ENCODE measurements at places on chromosomes 16 and 17.

DNA sequence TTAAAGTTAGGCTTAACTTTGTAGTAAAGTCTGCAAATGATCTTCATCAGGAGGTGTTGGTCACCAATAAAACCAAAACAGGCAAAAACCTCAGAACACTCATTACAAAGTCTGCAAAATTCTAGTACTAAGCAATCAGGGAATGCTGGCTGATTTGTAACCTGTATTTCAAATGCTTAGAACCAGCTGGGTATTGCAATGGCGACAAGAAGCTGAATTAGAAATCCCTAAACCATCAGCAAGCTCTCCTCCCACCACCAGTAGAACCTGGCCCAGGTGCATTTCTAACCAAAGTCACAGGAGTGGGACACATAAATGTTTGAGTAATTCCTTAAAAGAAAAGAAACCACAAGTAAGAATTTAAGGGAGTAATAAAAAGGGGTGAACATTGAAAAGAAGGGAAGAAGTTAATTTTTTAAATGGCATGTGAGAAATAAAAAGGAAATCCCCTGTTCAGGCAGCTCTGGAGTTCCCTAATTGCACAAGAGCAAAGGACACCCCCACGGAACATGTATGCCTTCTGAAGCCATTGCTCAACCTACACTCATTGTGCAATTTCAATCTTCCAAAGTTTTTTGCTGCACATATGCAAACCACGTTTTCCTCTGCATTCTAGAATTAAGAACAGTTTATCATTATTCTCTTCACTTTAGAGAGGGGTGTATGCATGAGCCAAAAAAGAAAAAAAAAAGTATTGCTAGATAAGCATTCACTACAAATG lies 102.9 kb downstream of the HIC1 start:
- DNase-seq = no peak

DNA sequence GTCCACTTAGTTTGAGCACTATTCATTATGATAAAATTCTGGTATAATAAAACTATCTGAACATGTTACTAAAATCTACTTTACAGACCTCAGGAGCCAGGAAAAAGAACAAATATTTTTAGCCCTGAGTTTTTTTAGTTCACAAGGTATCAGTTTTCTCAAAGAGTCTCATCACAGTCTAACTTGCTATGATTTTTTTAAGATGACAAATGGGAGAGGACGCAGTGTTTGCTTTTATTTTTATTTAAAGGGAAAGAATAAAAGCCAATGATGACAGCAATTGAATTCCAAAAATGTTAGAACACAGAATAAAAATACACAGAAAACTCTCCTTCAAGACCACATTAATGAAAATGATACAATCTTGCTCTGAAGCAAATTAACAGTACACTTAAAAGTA lies 7.4 kb downstream of the MED13 start:
- no peak for DNase-seq

GRCh38 chr17:14149751-14150150 lies 80.4 kb downstream of the COX10 start:
- no peak for DNase-seq

DNA sequence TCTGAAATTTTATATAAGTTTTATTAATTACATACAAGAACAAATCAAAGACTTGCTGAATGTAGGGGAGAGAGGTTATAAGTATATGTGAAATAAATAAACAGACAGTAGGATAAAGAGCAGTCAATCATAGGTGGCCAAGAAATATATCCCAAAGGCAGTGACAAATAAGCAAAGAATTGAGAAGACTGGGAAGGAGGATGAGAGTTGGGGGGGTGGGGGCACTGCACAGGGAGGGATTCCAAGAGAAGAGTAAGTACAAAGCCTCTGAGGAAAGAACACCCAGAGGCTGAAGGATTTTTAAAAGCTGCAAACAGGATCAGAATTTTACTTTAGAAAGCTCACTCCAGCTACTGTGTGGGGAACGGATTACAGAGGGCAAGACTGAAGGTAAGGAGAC lies 2.8 kb downstream of the PELP1 start:
- no peak for DNase-seq

GRCh38 chr17:39653662-39654331 lies 11.4 kb upstream of the TCAP start:
- no peak for DNase-seq

All from NCI-H1417 treated with DMSO at 0.1 percent for 48 hours (cell line).